ENCODE measurements at places on chromosomes 12 and 14. TPM values are rescaled to one million over a fixed set of nuclear protein-coding genes. Genes with fewer than 3 reads are reported as not detected.
A peak's percentile ranks its signal among the peaks of the same experiment; 100 is the strongest.

ACADS gene
- 172 TPM for total RNA-seq

RAPGEF3 gene
- total RNA-seq, result 2.5 TPM

SLC6A13 gene
- total RNA-seq, result 6.7 TPM

CDK2 gene
- 14.9 TPM for total RNA-seq

STAC3 gene
- 1.7 TPM for total RNA-seq

- DNase-seq, result no peak
- H3K36me3 ChIP-seq, result no peaks in the 10 kb centered on the region
- H3K27ac ChIP-seq, result no peak overlapping the region
- H3K27me3 ChIP-seq, result no peaks in the 10 kb centered on the region
Measured at GRCh38 chr12:28631831-28632230, 441.6 kb downstream of the CCDC91 start.

DNA sequence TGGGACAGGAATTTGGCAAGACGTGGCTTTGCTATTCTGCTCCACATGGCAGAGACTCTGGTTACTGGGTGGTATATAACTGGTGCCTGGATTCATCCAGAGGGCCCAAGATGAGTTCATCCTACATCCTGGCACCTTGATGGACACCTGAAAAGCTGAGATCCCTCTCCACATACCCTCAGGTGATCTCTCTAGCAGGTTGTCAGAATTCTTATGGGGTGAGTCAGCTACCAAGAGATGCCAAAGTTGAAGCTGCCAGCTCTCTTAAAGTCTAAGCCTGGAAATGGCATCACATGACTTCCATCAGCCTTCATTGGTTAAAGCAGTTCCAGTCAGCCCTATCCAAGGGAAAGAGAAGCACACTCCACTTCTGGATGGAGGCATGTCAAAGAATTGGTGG, 300.7 kb upstream of the SEL1L start:
- no peak overlapping the region for H3K27ac ChIP-seq
- no peak overlapping the region for H3K4me3 ChIP-seq
- no peak for DNase-seq
- H3K27me3 ChIP-seq, result no peaks in the 10 kb centered on the region
- H3K36me3 ChIP-seq, result no peaks in the 10 kb centered on the region

- H3K27me3 ChIP-seq, result no peaks in the 10 kb centered on the region
- H3K36me3 ChIP-seq, result no peaks in the 10 kb centered on the region
- H3K4me1 ChIP-seq, result no peaks in the 10 kb centered on the region
- no peak for DNase-seq
- H3K27ac ChIP-seq, result no peak overlapping the region
- no peak overlapping the region for H3K4me3 ChIP-seq
Measured at GRCh38 chr14:104343294-104343625, 204.9 kb downstream of the KIF26A start.

DNA sequence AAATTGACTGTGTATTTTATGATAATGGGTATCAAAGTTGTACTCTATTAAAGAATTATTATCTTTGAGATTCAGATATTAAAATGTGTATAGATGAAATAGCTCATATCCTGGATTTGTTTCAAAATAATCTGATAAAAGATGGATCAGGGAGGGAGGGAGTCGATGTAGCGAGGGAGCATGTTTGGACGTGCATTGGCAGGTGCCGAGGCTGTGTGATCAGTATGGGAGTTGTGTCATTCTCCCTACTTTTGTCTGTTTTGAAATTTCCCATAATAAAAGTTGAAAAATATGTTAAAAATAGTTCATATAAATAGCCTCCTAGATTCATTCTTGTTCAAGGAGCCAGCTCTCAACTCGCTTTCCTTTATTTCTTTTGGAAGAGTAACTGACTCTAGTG, 171.6 kb upstream of the HIF1A start:
- H3K36me3 ChIP-seq, result no peaks in the 10 kb centered on the region
- no peak for DNase-seq
- H3K4me3 ChIP-seq, result no peak overlapping the region
- H3K27ac ChIP-seq, result peak overlapping the region; percentile 85

- H3K36me3 ChIP-seq, result no peaks in the 10 kb centered on the region
- H3K4me1 ChIP-seq, result no peaks in the 10 kb centered on the region
- H3K27ac ChIP-seq, result no peak overlapping the region
- H3K4me3 ChIP-seq, result no peak overlapping the region
- DNase-seq, result no peak
Measured at GRCh38 chr14:22200977-22201605, 387.9 kb downstream of the DAD1 start.

GRCh38 chr14:45649051-45649450, 396.0 kb upstream of the MIS18BP1 start:
- H3K4me3 ChIP-seq, result no peak overlapping the region
- no peak for DNase-seq
- no peaks in the 10 kb centered on the region for H3K4me1 ChIP-seq

- H3K36me3 ChIP-seq, result no peaks in the 10 kb centered on the region
- H3K4me1 ChIP-seq, result no peaks in the 10 kb centered on the region
- DNase-seq, result no peak
Measured at GRCh38 chr12:45439039-45439438, 223.1 kb downstream of the ANO6 start.

DNA sequence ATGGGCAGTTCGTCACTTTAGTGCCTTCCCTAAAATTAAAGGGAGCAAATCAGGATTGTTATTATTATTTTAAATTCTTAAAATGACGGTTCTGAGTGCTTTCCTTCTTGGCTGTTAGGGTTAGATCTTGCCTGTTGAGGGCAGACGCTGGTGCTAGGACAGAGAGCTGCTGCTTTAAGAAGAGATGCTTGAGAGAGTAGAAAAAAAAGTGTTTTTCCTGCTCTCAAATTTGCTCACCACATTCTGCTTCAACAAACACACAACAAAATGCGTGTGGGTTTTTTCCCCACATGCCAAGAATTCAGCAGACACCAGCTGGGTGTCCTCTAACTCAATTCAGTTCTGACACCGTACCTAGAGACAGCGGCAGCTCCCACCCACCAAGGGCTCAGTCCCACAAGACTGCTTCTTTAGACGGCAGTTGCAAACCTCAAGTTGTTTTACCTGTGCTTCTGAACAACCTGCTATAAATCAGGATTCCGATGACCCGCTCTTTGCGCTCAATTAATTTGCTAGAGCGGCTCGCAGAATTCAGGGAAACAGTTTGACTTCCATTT, 75.8 kb upstream of the RIN3 start:
- no peak overlapping the region for H3K27ac ChIP-seq
- H3K36me3 ChIP-seq, result no peaks in the 10 kb centered on the region
- H3K4me1 ChIP-seq, result no peaks in the 10 kb centered on the region
- no peak overlapping the region for H3K4me3 ChIP-seq
- DNase-seq, result no peak

DNA sequence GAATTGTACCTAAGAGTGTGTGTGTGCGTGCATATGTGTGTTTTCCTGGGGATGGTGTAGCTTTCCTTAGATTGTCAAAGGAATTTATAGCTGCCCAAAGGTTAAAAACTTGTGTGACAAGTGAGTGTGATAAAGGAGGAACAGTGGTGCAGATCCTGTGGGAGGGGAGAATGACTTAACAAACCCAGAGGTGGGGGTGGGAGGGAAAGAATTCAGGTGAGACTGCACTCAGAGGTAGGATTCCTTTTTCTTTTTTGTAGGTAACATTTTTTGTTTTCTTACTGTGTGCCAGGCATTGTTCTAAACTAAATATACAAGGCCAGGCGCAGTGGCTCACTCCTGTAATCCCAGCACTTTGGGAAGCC, 45.3 kb upstream of the SINHCAF start:
- H3K4me1 ChIP-seq, result no peaks in the 10 kb centered on the region
- no peaks in the 10 kb centered on the region for H3K36me3 ChIP-seq
- no peak overlapping the region for H3K4me3 ChIP-seq
- no peak overlapping the region for H3K27ac ChIP-seq

DNA sequence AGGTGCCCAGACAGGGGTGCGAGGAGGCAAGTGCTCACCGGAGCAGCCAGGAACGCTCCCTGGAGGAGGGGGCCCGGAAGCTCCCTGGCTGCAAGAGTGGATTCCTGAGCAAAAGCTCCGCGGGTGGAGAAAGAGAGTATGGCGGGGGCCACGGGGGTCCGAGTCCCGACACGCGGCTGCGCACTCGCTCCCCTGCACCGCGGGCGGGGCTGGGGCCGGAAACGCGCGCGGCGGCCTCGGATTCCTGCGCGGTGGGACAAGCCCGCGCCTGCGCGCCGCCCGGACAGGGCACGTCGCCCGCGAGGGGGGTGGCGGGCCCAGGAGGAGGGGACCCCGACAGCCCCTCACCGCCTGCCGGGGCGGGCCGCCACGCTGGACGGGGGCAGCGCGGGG, 27.8 kb upstream of the GPR132 start:
- H3K36me3 ChIP-seq, result no peaks in the 10 kb centered on the region
- H3K4me3 ChIP-seq, result peak overlapping the region; percentile 48
- peaks cover 7% of the 10 kb centered on the region for H3K4me1 ChIP-seq
- no peaks in the 10 kb centered on the region for H3K27me3 ChIP-seq

DNA sequence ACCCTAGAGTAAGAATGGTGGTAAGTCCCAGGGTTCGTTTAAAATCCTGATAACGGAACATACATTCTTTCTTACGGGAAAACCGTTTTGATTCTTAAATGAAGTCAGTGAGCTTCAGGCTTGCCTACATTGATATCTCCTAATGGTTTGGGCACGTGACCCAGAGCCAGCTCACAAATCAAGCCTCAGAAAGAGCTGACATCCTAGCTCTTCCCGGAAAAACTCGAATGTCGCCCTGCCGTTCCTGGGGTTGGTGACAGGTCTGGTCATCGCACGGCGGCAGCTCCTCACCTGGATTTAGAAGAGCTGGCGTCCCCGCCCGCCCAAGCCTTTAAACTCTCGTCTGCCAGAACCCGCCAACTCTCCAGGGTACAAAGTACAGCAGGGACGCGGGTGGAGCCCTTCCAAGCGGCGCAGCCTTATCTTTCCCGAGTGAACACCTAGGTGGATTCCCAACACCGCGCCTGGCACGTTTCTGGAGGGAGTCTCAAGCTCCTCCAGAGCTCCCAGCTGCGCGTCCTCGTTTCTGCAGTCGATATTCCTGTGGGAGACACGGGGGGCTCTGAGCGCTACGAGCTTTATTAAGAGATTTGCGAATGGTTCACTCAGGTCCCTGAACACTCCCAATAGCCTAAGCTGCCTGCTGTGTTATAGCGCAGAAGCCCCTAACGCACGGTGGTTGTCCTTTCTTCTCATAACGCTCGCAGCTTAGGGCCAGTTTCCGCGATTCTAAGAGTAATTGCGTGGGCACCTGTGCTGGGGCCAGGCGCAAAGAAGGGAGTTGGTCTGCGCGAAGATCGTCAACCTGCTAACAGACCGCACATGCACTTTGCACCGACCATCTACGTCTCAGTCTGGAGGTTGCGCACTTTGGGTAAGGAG, at the start of gene SSTR1:
Gene SSTR1 (plus strand): TSS at position 169 of the 882 bp plus-strand sequence. CDS start 1,486 bp downstream, outside the sequence.
- no peaks in the 10 kb centered on the region for H3K4me1 ChIP-seq
- DNase-seq, result peak; percentile 86
- H3K4me3 ChIP-seq, result peak within 1 kb of the TSS; percentile 39
- no peaks in the 10 kb centered on the region for H3K27me3 ChIP-seq
- H3K36me3 ChIP-seq, result no peaks in the 10 kb centered on the region

- H3K27ac ChIP-seq, result no peak overlapping the region
- peak; percentile 35 for DNase-seq
- no peak overlapping the region for H3K4me3 ChIP-seq
- no peaks in the 10 kb centered on the region for H3K27me3 ChIP-seq
- no peaks in the 10 kb centered on the region for H3K4me1 ChIP-seq
Measured at GRCh38 chr14:104132981-104133380, 5.4 kb upstream of the KIF26A start.

- no peak for DNase-seq
- H3K36me3 ChIP-seq, result no peaks in the 10 kb centered on the region
- H3K27ac ChIP-seq, result no peak overlapping the region
Measured at GRCh38 chr14:65255029-65255545, 152.8 kb upstream of the MAX start.

Data from right lobe of liver (tissue), 6 donors.